ENCODE measurements at places on chromosomes 16 and 17.

- no peak for DNase-seq
Observed at GRCh38 chr17:681738-682529, 32.7 kb downstream of the VPS53 start.

DNA sequence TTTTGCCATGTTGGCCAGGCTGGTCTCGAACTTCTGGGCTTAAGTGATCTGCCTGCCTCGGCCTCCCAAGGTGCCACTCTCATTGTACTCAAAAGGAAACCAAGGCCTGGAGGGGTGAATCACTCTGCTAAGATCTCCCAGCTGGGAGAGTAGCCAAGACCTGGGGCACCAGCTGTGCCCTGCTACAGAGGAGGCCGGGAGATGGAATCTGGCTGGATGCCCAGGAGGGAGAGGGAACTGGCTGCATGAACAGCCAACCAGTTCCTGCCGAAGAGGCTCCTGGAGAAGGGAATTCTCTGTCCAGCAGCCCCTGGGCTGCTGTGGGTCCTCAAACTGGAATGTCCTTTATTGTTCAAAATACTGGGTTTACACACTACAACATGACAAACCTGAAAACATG, 238.7 kb upstream of the CIBAR2 start:
- DNase-seq, result no peak

DNA sequence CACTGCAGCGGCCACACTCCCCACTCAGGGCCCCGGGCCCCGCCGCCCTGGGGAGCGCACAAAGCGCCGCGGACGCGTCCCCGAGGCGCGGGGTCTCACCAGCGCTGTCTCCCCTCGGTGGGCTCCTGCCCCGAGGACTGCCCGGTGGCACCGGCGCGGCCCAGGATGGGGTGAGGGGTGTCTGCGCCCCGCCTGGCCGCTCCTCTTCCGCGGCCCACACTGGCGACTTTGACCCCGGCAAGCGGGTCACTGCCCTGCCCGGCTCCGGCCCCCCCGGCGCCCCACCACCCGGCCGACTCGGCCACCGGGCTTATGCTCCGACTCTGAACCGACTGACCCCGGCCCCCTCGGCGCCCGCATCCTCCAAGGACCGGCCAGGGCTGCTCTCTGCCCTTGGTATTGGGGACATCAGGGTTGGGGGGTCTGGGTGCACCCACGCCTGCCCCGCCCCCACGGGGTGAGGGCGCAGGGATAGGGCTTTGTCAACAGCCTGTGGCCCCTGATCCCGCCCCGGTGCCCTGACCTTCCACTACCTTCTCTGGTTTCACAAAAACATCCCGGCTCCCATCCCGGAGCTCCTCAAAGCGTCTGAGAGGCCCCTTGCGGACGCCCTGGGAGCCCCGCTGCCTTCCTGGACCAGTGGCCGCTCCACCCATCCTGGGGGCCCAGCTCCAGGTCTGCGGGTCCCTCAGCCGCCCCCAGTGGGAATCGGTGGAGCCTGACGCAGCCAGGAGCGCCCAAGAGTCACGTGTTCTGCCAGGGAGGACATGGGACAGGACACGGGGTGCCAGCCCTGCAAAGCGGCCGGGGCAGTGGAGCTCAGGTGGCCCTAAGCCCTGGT, 829 bp downstream of the GCGR start:
- DNase-seq, result no peak

DNA sequence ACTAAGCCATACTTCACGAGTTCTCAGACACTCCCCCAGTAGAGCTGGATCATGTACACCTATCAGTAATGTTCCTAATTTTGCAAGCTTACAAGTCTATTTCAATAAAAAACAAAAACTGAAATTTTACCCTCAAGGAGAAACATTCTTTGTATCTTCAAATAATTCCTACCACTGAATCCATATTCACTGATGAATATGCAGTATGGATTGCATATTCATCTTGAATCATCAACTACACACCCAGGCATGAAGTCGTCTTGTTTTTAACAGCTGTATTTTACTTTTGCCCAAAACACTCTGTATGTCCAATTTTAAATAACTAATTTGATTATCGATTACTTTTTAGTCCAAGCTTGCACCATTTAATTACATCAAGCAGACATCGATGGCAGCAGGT, 31.8 kb downstream of the ZDHHC7 start:
- DNase-seq, result no peak
